Fibroblast of skin of left biceps (primary cell): ENCODE measurements at places on chromosomes 6 and 20.
A peak's percentile ranks its signal among the peaks of the same experiment; 100 is the strongest.

DNA sequence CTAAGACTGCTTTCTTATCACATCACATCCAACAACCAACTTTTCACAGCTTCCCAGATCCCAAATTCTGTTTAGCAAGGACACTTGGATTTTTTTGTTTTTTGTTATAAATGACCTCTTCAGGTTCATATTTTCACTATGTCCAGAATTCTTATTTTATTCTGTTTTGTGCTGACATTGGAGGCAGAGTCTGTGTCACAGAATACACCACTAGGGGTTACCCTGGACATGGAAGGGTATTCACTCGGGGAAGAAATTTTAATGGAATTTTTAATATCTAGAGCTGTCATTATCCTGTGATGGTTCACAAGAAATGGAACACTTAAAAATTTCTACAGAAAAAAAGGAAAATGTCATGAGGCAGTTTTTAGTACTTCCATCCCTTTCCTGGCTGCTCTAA is 12.0 kb upstream of the SLC2A12 start:
- DNase-seq: no peak

DNA sequence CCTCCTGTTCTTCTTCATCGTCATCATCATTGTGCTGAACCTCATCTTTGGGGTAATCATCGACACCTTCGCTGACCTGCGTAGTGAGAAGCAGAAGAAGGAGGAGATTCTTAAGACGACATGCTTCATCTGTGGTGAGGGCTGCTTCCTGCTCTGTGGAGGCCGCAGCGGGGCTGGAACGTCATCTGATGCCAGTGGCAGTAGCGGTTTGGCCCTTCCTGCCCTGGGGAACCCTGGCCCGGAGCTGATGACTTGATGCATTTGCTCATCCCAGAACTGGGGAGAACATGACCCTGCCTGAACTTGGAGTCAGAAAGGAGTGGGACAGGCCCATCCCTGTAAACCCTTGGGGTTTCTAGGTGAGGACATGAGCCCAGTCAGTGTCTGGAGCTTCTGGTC is 18.7 kb downstream of the UQCC2 start:
- no peak for DNase-seq

DNA sequence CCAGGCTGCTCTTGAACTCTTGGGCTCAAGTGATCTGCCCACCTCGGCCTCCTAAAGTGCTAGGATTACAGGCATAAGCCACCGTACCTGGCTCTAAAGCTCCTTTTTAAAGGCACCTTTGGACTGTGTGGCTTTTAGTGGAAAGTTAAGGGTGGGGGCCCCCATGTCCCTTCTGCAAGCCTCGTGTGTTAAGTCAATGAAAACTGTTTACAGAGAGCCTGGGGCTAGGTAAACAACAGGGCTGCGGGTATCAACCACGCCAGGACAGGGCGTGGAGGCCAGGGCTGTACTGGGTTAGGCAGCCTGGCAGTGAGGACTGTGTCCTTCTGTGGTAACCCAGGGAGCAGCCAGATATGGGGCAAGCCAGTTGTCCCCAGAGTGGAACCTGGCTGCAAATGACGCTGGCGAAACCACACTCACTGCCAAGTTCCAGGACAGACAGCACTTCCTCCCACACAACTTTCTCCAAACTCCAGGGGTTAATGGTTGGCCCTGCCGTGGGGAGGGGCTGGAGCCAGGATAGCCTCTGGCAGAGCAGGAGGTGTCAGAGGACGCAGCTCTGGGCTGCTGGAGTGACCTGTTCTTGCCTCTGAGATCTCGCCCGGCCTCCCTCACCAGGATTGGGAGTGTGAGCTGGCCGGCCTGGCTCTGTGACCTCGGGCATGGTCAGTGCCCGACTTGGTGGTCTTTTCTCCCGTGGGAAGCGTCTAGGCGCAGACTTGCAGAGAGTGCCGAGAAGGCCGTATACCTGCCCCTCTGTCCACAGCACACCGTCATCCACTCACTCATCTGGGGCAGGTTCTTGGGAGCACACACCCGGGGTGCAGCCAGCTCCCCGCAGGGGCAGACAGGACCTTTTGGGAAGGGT is 3.2 kb downstream of the SLC17A9 start:
- DNase-seq: no peak

GRCh38 chr6:106572436-106572835 is 56.9 kb downstream of the RTN4IP1 start:
- no peak for DNase-seq

- DNase-seq: no peak
These were observed 370.7 kb upstream of the AGPAT4 start for GRCh38 chr6:161644521-161644920.

DNA sequence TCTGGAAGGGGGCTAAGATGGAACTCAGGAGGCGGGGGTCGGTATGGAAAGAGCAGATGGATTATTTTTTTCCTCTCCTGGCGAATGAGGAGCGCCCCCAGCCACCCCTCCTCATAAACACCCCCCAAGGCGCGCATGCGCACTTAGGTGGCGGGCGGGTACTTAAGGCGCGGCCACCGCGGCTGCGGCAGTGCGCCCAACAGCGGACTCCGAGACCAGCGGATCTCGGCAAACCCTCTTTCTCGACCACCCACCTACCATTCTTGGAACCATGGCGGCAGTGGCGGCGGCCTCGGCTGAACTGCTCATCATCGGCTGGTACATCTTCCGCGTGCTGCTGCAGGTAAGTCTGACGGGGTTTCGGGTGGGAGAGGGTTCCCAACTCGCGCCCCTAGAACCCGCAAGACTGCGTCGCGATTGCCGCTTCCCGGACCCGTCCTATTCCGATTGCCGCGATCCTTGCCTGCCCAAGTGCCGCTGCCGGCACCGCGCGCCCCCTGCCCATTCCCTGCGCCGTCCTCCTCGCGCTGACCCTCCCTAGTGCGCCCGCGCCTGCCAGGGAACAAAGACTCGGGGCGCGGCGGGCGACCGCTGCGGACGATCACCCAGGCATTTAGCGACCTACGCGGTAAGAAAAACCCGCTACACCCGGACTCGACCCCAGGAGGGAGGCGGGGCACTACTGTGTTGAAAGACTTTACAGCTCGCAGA is at the start of gene NNAT:
NNAT (plus strand) TSS at position 190 of the 711 bp plus-strand sequence; CDS start at position 272, 82 bp downstream.
- no peak for DNase-seq

- no peak for DNase-seq
These were observed 44.8 kb downstream of the AKAP12 start for GRCh38 chr6:151284548-151285017.

DNA sequence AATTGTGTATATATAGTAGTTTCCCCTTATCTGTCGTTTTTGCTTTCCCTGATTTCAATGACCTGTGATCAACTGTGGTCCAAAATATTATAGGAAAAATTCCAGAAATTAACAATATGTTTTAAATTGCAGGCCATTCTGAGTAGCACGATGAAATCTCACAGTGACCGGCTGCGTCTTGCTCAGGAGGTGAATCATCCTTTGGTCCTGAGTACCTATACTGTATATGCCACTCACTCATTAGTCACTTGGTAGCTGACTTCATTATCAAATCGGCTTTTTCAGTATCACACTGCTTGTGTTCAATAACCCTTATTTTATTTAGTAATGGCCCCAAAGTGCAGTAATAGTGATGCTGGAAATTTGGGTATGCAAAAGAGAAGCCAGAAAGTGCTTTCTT is 728.3 kb upstream of the EYS start:
- DNase-seq: no peak

GRCh38 chr6:165658395-165659058 is 4.5 kb downstream of the PDE10A start:
- no peak for DNase-seq

GRCh38 chr6:159969921-159970320 is 1.0 kb downstream of the IGF2R start:
- no peak for DNase-seq

DNA sequence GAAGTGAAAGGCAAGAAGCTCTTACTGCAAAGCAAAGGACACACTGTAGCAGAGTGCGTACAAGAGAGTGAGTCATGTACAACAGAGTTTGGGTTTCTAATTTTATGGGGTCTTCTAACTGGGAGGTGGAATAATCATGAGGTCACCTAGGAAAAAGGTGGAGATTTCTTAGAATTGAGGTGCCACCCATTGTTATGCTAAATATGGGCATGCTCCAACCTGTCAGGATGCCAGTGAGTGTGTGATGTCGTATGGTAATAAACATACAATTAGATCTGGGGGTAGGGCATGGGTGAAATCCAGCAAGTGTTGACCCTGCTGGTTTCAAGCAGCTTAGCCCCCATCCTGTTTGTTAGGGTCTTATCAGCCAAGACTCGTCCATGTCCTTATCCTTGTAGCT is 46.6 kb downstream of the OR2B6 start:
- no peak for DNase-seq

DNA sequence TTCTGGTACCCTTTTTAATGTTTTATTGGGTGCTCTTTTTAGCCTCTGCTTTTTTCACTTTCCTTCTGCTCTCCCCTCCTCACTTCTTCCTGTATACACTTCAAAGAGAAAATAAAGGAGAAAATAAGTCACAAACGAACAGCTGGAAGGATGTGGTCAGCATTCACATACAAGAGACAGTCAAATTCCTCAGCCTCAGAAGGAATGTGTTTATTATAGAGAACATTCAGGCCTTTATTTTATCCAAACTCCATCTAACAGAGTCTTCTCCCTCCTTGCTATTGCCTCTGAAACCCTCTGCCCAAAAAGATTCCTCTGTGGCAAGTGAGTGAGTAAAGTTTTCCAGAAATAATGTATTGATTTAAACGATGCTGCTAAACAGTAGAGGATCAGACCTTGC is 490.4 kb downstream of the FRK start:
- DNase-seq: peak; percentile 33

DNA sequence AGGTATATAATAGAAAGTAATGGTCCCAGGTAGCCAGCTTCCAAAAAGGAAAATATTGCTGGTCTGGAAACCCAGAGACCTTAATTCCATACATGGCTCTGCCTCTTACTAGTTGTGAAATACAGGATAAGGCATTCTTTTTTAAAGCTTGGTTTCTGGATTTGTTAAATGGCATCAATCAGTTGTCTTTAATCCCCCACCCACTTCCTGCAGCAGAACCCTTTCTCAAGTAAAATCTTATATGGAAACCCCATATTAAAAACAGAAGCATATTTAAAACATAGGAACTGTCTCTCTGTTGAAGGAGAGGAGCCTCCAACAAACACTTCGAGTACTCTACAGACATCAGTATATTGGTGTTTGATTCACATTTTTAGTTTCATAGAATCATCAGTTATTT is 6.2 kb upstream of the LCA5 start:
- no peak for DNase-seq

DNA sequence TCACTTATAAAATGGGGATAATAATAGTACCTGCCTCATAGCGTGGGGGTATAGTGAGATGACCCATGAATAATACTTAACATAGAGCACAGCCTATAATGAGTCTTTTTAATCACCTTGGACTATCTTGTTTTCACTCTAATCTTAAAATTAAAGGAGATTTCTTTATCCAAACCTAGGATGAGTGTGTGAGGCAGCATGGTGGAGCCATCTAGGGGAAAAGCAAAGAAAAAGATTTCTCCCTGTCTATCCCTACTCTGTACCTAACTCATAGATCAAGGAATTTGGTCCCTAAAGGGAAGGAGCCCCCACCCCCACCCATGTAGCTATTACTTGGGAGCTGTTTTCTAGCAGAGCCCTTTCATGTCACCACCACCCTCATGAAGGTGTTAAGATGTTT is 45.2 kb upstream of the PAK5 start:
- DNase-seq: no peak

DNA sequence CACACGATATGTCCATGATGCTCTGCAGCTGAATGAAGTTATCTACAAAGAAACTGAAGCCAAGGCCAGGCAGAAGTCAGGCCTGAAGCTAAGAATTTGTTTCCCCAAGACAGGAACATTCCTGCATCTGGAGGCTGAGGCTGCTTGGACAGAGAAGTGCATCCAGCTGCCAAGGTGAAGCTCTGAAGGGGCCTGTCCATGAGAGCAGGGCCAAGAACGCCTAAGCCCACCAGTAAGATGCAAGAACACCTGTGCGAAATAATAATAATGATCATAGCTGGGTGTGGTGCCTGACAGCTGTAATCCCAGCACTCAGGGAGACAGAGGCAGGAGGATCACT is 37.7 kb upstream of the B4GALT5 start:
- no peak for DNase-seq

- DNase-seq: no peak
These were observed 140.0 kb upstream of the SGK1 start for GRCh38 chr6:134457941-134458340.

DNA sequence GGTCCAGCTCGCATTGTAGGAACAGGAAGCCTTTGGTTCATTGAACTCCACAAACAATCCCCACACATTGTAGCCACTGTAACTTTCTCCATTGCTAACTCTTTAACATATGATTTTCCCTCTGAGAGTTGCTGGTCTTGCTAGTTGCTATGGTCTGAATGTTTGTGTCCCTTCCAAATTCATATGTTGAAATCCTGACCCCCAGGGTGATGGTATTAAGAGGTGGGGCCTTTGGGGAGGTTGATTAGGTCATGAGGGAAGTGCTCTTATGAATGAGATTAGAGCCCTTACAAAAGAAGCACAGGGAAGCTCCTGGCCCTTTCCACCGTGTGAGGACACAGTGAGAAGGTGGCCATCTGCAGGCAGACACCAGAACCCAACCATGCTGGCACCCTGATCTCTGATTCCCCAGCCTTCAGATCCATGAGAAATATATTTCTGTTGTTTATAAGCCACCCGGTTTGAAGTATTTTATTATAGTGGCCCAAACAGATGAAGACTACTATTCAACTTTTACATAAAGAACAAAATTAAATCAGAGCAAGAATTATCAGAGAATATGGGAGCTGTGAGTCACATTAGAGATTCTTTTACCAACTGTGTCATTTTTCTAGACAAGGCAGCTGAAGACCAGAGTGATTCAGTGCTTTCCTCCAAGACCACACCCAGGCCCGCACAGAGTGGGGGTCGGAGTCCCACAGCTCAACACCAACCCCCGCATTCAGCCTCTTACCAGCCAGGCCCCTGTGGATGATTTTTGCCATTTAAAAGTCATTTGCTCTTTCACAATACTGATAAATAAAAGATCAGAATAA is 143.0 kb downstream of the SAMD5 start:
- no peak for DNase-seq

GRCh38 chr6:39243809-39244208 is 14.5 kb upstream of the KCNK5 start:
- DNase-seq: no peak

GRCh38 chr6:147071776-147072175 is 132.4 kb upstream of the STXBP5 start:
- DNase-seq: no peak

DNA sequence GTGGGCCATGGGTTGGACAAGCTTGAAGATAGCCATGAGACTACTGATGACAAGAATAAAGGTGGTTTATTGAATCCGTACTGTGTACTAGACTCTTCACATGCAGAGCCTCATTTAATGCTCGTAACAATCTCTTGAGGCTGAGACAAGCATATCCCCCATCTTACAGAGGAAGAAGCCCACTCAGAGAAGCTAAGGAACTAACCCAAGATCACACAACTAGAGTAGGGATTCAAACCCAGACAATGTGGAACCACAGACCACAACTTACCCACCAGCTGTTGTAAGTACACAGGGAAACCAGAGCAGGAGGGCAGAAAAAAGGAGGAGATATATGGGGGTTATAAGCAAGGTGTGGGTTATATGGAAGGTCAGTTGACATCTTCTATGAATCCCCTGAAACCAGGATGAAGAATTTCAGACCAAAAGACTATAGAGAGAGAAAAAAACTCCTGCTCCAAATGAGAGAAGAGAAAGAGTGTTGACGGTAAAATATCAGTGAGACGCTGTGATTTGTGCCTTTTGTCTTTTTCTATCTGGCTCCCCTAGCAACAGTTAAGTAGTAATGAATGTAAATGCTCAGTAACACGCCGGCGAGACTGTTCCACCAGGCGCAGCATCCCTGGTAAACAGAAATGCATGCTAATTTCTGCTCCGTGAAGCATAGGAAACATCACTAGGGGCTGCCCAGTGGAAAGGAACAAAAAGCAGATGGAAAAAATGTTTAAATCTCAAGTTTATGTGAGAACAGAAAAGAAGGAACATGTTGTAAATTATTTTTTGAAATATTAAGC is 80.1 kb upstream of the SLC22A16 start:
- DNase-seq: no peak
